Central memory CD4-positive, alpha-beta T cell (primary cell): ENCODE measurements at places on chromosomes 1 and 21.

DNA sequence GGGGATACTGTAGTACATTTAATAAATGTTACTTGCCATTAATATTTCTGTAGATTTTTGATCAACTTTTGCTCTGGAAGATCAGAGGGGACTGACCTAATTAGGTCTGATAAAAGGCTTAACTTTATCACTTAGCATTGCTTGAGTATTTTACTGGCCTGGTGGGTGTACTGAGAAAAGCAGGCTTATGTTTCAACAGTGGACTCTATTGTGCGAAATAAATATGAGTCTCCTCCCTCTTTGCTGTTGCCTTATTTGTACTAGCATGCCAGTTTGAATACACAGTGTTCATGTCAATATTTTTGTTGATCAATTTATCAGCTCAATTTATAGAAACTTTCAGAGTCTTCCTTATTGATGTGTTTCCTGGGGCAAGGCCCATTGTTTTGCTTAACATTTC lies 49.1 kb downstream of the EBNA1BP2 start:
- no peak for DNase-seq

- no peak for DNase-seq
Measured at GRCh38 chr1:244645890-244646289, 7.0 kb upstream of the DESI2 start.

GRCh38 chr1:115771847-115772457 lies 3.4 kb upstream of the CASQ2 start:
- DNase-seq: no peak

GRCh38 chr1:42979896-42980800 lies 21.5 kb upstream of the SLC2A1 start:
- DNase-seq: no peak

DNA sequence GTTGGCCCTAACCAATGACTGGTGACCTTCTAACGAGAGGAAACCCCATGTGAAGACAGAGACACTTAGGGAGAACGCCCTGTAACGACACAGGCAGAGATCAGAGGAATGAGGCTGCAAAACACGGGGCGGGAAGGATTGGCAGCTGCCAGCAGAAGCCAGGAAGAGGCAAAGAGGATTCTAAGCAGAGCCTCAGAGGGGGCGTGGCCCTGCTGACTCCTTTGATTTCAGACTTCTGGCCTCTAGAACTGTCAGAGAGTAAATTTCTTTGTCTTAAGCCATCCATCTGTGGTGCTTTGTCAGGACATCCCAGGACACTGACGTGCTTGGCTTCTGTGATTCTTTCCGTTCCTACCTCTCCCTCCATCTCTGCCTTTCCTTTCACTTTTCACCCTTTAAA lies 79.3 kb downstream of the SH3BGR start:
- no peak for DNase-seq
